ENCODE measurements at places on chromosomes 4 and X. TPM values are rescaled to one million over a fixed set of nuclear protein-coding genes. Genes with fewer than 3 reads are reported as not detected.
A peak's percentile ranks its signal among the peaks of the same experiment; 100 is the strongest.

- DNase-seq: no peak
Measured at GRCh38 chrX:10125248-10125615, 31.5 kb upstream of the CLCN4 start.

DNA sequence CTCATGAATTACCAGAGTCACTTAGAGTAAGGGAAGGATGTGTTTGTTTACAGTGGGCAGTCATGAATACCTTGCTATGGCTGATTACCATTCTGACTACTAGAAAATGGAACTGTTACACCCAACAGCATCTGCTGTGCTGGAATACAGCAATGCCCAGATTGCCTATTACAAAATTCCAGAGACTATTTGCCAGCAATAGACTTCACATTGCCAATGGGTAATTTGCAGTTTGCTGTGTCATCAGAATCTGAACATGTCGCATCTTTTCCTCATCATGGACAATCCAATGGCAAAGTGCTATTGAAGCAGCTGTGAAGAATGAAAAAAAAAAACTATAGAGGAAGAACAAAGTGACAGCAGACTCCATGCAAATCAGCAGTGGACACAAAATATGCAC is 356.6 kb downstream of the CXXC4 start:
- DNase-seq: no peak

DNA sequence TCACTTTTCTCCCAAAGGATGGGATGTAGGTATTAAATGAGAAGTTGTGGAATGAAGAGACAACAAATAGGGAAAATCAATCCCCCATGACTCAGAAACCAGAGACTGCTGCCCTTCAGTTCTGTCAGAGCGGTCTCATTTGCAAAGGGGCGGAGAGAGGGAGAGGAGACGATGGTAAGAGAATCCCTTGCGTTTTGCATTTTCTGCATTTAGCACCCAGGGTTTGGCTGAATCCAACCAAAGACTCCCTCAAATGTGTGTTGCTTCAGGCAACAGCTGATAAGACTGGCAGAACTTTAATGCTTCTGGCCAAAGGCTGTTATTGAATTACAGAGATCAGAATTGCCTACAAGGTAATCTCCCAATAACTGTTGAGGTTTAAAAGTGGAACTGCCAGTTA is 230.2 kb downstream of the EVC2 start:
- DNase-seq: no peak

DNA sequence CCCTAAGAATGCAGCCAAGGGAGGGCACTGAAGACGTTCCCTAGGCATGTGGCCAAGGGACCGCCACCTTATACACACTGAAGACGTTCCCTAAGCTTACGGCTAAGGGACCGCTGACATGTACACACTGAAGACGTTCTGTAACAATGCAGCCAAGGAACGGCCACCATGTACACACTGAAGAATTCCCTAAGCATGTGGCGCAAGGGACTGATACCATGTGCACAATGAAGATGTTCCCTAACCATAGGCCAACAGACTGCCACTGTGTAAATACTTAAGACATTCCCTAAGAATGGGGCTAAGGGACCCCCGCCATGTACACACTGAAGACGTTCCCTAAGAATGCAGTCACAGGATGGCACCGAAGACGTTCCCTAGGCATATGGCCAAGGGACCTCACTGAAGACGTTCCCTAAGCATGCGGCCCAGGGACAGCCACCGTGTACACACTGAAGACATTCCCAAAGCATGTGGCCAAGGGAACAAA is 36.1 kb downstream of the DHRSX start:
- no peak for DNase-seq

DNA sequence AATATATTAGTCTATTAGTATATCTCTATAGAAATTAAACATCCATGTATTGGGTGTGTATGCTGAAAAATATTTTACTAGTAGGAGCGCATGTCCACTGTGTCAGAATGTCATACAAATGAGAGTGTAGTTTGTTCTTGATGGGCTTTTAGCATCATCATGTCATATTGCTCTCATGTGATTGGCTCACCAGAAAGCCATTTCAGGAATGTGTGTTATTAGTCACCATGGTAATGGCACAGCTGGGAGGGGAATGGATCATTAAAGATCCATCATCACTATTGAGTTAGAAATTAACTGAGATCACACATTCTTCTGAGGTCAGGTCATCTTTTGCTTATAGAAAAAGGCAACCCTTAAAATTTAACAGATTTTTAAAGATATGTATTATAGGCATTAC is 77.3 kb downstream of the PHEX start:
- DNase-seq: peak; percentile 37

GRCh38 chr4:151256134-151256533 is 20.8 kb upstream of the PRSS48 start:
- DNase-seq: no peak

- no peak for DNase-seq
Measured at GRCh38 chr4:98508248-98508647, 150.2 kb downstream of the TSPAN5 start.

GRCh38 chr4:151324752-151325110 is 674 bp downstream of the SH3D19 start:
- DNase-seq: peak; percentile 74

DNA sequence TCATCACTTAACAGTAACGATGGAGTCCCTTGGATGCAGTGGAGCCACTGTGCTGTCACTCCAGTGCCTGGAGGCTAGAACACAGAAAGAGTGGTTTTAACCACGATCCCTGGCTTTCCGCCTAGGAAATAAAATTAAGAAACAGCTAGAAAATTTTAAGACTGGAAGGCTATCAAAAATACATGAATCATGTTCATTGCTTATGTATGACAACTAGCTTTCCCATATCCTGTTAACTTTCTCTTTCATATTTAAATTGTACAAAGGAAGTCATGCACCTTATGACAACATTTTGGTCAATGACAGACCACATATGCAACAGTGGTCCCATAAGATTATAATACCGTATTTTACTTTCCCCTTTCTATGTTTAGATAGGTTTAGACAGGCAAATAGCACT is 115.1 kb downstream of the GALNTL6 start:
- no peak for DNase-seq

- DNase-seq: no peak
Measured at GRCh38 chr4:182212211-182212761, 30.9 kb upstream of the TENM3 start.

GRCh38 chr4:99687120-99687519 is 29.5 kb upstream of the C4orf54 start:
- no peak for DNase-seq

GRCh38 chr4:182944484-182945213 is 27.5 kb upstream of the DCTD start:
- no peak for DNase-seq

- no peak for DNase-seq
Measured at GRCh38 chr4:98514741-98515469, 143.5 kb downstream of the TSPAN5 start.

DNA sequence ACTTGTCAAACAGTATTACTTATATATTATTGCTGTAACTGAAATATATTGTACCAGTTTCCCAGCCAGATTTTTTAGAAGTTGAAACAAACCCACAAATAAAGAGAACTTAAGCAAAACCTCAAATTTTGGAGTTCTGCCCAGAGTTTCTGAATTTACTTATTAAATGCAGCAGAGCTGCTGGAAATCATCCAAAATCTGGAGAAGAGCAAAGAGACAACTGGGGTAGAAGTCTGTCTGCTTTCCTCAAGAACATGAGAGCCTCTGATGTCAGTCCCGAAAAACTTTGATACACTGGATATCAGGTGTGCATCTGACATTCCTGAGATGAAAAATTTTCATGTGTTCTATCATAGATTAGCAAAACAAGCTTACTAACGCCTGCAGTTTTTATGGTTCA is 325.9 kb downstream of the NR3C2 start:
- no peak for DNase-seq

GRCh38 chr4:8314691-8315255 is 45.2 kb downstream of the HTRA3 start:
- no peak for DNase-seq

DNA sequence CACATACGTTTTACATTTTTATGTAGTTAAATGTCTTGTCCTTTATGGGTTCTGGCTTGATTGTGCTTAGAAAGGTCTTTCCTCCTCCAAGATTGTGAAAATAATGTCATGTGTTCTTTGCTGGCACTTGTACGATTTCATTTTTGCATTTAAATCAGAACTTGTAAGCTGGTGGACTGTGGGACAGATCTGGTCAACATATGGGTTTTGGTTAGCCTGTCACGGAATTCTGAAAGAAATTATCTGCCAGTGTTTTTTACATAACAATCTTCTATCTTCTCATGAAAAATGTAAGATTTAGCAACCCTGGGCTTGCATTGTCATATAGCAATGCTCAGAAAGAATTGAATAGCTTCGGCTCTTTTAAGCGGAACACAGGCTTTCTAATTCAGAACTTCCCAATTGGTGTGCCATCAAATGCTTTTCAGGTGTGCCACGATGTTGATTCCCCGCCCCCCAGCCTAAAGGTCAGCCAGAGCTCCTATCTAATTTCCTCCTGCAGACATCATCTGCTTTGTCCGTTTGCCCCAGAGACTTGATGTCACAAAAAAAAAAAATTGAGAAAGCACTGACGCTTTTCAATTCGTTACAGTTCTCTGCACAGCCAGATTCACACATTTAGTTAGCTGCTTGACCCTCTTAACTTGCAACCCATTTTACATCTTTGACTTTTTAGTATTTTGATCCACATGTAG is 16.2 kb downstream of the AFF1 start:
- no peak for DNase-seq

- DNase-seq: no peak
Measured at GRCh38 chr4:73691759-73692158, 48.6 kb upstream of the CXCL8 start.

DNA sequence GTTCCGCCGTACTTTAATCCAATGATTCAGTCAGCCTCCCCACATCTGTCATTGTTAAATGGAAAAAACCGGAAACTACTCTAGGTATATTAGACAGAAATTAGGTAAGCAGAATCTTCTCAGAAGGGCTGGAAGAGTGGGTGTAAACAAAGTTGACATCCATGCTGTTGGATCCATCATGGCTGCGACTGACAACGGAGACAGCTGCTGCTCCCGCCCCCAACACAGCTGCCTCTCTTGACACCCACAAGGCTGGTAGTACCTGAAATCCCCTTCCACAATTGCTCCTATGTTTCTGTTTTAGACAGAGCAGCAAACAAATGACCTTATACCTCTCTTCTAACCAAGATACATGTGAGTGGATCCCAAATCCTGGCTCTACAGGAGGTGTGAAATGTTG is 66.6 kb downstream of the RXFP1 start:
- no peak for DNase-seq

GRCh38 chr4:173752610-173753230 is 222.7 kb upstream of the HAND2 start:
- DNase-seq: peak; percentile 19

The TCEAL6 gene
- total RNA-seq: not detected

The DNAAF6 gene
- total RNA-seq: not detected

The TLR1 gene
- total RNA-seq: 0.60 TPM

The DCTD gene
- 98.5 TPM for total RNA-seq

The SMIM31 gene
- not detected for total RNA-seq

The SH3BGRL gene
- 34.2 TPM for total RNA-seq

The STK26 gene
- total RNA-seq: 14.5 TPM

The PHOX2B gene
- total RNA-seq: not detected

The EXOC1L gene
- not detected for total RNA-seq

Measured in A172 (cell line).